ENCODE measurements at places on chromosomes 1 and 21.
A peak's percentile ranks its signal among the peaks of the same experiment; 100 is the strongest.

GRCh38 chr1:117017062-117017461, 15.5 kb downstream of the CD101 start:
- no peak for DNase-seq

- peak; percentile 93 for DNase-seq
These were observed 4.9 kb downstream of the PLEKHG5 start for GRCh38 chr1:6486433-6487011.

- peak; percentile 69 for DNase-seq
These were observed 45.0 kb upstream of the DAB1 start for GRCh38 chr1:57468641-57469523.

GRCh38 chr1:170483051-170483450, 48.9 kb upstream of the GORAB start:
- no peak for DNase-seq

DNA sequence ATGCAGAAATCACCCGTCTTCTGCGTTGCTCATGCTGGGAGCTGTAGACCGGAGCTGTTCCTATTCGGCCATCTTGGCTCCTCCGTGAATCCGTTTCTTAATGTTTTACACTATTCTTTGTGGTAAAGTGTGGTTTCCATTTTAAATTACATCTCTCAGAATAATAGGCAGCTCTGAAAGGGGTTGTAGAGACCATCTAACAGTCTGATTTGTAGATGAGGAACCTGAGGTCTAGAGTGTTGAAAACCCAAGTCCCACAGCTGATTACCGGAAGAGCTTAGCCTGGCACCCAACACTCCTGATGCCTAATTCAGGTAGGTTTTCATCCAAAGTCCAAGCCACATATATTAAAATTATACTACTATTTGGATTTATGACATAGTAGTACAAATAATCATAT, 144.0 kb downstream of the LEPR start:
- no peak for DNase-seq

DNA sequence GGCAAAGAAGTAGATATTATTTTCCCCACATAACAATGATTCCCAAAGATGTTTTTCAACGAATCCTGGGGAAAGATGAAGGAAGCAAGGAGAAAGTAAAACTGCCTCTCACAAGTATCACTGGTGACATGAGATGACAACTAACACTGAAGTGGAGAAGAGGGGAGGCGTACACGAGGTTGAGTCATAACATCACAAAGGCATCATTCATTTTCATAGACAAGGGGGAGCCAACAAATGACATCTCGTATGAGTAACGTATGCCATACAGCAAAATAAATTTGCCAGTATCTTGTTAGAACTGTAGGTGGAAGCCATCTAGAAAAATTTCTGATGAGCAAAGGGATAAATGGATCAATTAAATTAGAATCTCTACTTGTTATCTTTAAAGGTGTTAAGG, 56.6 kb downstream of the ATP1B1 start:
- DNase-seq = no peak

DNA sequence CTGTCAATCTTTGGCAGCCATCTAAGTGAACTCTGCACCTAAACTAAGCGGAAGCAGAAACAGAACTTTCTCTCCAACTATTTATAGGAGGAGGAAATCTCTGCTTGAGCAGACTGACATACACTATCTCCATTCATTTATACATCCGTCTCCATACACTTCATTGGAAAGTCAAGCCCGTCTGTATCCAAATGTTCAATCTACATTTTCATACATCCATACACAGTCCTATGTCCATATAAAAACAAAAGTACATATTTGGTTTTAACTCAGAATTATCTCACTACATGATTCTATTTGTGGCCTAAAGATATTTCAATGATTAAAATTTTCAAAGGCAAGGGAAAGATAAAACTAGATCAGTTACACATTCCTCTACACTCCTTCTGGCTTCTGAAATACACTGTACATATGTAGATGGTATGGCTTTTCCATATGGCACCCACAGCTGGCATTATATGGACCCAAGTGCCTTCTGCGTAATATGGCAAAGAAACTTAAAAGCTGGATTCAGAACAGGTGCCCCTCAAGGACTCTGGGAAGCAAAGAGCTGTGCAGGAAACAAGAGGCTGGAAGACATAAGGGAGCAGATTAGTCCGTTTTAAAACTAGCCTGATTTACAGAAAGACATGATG, 35.5 kb downstream of the ILDR2 start:
- DNase-seq = no peak

DNA sequence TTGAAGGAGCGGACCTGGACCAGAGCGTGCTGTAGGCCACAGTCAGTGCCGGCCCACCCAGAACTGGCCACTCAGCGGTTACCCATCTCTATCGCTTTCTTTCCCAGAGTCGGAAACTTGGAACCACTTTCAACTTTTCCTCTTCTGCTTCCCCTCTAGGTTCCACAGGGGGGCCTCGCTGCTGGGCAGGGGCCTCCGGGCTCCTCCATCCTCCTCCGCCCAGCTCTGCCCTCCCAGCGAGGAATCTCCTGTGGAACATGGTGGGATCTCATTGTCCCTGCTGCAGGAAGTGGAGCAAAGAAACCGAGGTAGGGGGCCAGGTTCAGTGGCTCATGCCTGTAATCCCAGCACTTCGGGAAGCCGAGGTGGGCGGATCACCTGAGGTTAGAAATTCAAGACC, 139.2 kb downstream of the ETS2 start:
- DNase-seq = peak; percentile 43

DNA sequence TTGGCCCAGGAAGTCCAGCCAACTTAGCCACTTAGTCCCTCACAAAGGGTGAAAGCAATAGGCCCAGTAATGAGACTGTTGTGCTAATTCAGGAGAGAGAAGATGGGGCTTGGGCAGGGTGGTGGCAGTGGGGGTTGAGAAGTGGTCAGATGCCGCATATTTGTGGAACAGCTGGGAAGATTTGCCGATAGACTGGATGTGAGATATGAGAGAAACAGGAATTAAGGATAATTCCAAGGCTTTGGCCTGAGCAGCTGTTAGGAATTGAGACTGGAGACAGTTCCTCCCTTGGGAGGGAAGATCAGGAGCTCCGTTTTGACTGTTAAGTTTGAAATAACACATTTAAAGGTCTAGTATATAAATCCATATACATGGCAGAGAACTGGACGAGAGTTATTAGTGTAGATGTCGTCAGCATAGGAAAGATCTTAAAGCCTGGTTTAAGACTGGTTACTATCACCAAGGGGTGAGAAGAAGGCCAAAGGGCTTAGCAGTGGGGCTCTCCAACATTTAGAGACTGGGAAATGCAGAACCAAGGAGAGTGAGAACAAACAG, 323.7 kb upstream of the FAM78B start:
- DNase-seq = no peak

GRCh38 chr1:59375321-59376220, 78.7 kb downstream of the FGGY start:
- no peak for DNase-seq

DNA sequence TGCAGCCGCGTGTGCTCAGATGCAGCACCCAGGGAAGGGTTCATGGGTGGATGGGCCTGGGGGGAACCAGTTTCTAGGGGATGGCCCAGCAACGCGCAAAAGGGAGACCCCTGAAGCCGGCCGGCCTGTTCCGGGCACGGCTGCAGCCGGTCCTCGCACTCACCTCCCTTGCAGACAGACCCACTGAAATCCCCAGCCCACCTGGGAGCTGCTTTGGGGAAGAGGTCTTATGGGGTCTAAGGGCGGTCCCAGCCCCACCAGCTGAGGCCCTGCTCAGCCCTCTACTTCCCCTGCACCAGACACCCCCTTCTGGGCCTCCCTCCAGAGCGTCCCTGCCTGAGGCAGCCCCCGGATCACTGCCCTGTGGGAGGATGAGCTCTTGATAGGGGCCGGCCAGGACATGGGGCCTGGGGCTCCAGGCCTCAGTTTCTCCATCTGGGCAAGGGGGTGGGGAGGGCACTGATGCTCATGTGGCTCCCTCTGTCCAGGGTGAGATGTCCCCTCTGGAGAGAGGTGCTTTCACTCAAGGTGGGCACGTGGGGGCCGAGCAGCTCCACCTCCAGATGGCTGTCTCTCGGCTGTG, 20.0 kb upstream of the TTC34 start:
- no peak for DNase-seq

DNA sequence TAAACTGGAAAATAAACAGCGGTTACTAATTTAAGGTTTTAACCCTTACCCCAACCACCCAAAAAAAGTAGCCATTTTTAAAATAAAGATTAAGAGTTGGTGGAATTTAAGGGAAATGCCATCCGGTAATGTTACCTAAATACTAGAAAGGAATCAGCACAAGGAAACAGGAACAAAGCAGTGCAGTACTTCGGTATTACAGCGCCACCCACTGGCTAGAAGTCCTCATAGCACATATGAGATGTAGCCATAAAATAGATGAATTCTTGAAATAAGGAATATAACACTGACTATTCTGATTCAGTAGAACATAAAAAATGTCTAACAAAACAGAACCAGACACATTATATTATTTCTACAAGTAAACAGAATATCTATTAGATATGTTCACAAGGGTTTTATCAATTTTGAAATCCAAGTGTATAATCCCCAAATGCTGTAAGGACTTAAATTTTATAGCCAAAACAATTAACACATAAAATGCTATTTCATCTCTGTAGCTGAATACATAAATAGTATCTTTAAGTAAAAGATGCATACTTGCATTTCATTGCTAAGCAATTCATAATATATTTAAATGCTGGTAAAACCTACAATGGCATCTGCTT, 58.8 kb downstream of the FRRS1 start:
- peak; percentile 63 for DNase-seq

- peak; percentile 36 for DNase-seq
These were observed 448 bp downstream of the G0S2 start for GRCh38 chr1:209675565-209676154.

GRCh38 chr1:118303064-118303463, 118.0 kb upstream of the SPAG17 start:
- DNase-seq = no peak

DNA sequence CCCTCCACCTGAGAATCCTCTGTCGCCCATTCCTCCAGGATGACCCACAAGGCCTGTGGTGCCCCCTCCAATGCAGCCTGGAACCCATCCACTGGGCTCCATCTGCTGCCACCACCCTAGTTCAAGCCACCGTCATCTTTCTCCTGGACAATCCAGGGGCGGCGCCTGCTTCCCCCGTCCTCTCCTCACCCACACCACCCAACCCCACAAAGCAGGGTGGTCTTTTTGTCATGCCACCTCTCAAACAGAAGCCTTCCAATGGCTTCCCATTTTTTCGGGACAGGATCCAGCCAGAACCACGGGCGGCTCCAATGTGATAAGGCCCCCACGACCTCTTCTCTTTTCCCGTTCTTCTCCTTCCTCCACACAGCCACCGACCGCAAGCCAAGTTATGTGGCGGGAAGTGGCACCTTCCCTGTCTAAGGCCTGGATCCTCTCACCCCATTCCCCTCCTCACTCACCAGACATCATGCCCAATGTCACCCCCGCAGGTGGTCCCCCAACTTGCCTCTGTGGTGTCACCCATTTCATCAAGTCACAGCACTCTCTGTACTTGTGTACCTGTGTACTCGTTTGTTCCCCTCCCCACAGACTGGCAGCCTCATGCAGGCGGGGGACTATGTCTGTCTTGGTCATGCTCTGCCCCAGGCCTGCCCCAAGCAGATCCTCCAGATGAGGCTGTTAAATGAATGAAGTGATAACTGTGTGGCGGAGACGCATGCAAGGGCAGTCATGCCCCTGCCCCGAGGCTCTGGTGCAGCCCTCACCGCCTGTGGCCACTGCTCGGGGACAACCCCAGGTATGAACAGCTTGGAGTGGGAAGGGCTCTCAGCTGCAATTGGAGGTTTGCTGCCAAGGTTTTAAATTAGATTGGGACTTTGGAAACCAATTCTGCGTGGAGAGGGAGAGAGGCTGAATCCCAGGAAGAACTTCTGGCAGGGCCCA, 11.0 kb downstream of the UBXN11 start:
- DNase-seq = no peak

GRCh38 chr1:4301007-4301406, 353.4 kb upstream of the AJAP1 start:
- DNase-seq = no peak

DNA sequence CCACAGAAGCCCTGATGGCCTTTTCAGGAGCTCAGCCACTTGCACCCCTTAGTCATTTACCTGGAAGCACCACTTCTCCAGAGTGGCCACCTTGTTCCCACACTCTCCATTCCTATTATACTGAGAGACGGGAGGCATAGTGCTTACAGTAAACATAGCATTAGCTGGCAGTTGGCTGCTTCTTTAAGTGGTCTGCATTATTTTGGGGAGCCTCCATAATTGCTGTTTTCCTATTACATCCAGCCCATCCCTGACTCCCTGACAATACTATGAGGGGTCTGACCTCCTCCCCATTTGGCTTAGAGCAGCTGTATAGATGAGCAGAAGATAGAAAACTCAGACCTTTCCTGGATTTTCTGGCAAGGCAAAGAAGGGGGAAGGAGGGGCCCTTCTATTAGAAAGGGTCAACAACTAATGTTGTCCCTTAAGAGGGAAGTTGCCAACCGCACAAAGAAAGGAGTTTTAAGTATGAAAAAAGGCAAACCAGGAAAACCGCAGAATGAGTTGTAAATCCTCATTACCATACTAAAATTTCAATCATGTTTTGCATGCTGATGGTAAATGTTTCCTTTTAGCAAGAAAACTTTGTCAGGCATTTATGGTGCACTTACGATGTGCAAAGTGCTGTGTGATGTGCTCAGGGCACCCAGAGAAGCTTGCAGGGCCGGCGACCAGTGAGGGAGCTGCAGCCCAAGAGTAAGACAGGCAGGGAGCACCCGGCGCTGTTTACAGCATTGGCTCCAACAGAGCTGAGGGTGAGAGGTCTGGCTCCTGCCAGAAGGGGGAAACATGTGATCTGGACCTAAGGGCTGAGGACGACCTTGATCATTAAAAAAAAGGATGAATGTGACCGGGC, 167.3 kb downstream of the ZZZ3 start:
- peak; percentile 92 for DNase-seq

DNA sequence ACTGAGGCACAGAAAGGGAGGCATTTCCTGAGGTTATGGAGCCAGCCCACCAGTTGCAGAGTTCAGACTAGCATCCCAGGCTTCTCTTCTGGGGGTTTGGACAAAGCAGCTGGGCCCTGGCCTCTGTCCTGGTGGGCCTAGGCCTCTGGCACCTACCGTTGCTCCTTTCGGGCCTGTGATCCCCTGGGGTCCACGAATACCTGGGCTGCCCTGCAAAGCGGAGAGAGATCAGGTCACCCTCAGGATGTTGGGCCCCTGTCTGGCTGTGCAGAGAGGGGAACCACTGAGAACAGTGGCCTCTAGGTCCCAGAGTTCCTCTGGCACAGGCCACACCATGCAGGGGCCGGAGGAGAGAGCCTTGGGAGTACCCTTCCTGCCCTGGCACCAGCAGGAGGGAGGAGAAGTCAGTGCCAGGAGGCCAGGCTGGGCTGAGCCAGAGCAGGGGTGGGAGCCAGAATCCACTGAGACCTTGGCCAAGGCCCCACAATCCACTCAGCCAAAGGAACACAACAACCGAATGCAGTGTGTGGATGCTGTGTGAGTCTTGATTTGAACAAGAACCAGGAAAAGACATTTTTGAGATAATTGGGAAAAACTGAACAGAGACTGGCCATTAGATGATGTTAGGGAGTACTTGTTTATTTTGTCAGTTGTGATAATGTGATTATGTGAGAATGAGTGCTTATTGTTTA, 8.9 kb downstream of the COL9A2 start:
- DNase-seq = no peak

GRCh38 chr1:160429125-160429561, 28.8 kb downstream of the VANGL2 start:
- no peak for DNase-seq

- peak; percentile 98 for DNase-seq
These were observed at the start of gene ZBTB37 for GRCh38 chr1:173868266-173869020. Gene ZBTB37, plus strand, starts transcription at chr1:173868380. Its CDS starts 1,846 bp downstream, at chr1:173870226.

GRCh38 chr21:41806773-41807172, 39.9 kb upstream of the RIPK4 start:
- no peak for DNase-seq

- DNase-seq = peak; percentile 93
These were observed at the start of gene PLPP3 for GRCh38 chr1:56578963-56579875. Gene PLPP3, minus strand, starts transcription at chr1:56579563. Its CDS starts 547 bp downstream, at chr1:56579016.

- no peak for DNase-seq
These were observed 134.5 kb upstream of the AJAP1 start for GRCh38 chr1:4519954-4520353.
